ENCODE measurements at places on chromosomes 3 and 15.

DNA sequence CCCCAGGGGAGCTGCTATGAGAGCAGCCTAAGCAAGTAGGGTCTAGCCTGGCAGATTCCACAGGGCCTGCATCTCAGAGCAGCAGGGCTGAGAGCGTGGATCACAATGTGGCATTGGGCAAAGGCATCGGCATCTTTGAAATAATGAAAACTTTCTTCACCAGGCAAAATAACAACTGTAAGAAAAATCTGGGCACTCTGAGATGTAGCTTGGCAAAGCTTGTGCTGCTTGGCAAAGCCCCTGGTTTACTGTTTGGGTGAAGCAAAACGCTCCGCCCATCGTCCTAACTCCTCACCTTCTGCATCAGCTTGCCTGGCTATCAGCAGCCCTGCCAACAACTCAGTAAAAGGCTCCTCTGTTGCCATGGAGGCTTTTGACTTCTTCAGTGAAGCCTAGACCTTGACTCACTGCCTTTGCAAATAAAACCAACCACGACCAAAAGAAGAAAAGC is 212.8 kb upstream of the EIF1B start:
- DNase-seq, result no peak

DNA sequence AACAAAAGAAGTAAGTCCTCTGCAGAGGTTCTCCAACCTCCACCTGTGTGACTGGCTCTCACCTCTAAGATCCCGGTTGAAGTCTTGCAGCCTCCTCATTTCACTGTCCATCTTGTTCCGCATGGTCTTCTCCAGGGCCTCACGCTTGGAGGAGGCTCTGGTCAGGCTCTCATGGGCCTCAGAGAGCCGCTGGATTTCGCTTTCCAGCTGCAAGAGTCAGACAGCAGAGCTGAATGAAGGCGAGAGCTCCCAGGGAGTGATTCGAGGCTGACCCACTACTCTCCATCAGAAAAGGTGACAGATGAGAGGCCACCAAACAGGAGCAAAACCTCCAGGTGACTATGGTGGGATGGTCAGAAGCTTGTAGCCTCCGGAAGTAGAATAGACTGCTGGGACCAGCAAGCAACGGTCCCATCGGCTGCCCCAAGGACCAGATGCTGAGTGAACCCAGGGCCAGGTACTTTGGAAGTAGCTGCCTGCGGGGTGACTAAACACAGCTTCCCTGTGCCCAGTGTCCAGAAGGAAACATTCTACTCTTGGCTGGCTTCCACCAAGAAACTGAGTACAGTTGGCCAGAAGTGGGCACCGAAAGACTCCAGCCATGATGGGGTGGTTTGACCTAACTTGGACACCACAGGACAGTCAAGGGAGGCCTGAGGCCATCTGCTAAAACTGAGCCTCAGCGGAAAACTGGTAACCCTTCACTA is 7.9 kb downstream of the AMOTL2 start:
- no peak for DNase-seq

- no peak for DNase-seq
These were observed 71.4 kb upstream of the HERC1 start for GRCh38 chr15:63905131-63905530.

GRCh38 chr15:73799466-73799865 is 46.3 kb upstream of the INSYN1 start:
- no peak for DNase-seq

DNA sequence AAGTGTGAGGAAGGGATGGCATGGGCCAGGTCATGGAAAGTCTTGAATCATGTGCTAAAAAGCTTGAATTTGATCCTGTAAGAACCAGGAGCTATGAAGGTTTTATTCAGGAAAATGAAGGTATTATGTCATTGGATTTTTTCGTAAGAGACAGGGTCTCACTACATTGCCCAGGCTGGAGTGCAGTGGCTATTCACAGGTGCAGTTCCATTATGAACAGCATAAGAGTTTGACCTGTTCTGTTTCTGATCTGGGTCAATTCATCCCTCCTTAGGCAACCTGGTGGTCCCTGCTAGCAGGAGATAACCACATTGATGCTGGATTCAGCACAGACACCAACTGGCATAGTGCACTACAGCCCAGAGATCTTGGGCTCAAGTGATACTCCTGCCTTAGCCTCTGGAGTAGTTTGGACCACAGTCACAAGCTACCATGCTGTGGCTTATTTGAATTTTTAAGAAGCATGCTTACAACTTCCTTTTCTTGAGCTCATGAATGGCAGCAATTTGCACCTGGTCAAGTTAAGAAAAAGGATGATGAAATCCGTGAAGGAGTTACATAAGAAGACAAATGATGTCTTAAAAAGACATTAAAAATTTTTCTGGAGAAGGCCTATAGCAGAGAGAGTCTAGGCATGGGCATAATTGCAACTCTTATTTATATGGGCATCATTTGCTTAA is 79.1 kb downstream of the CADPS start:
- DNase-seq, result no peak

- DNase-seq, result no peak
These were observed 60.5 kb downstream of the COL6A5 start for GRCh38 chr3:130405956-130406355.

- no peak for DNase-seq
These were observed 27.1 kb upstream of the CNTN4 start for GRCh38 chr3:2071531-2071930.

GRCh38 chr15:49045751-49046219 is 461 bp downstream of the SECISBP2L start:
- DNase-seq, result no peak

DNA sequence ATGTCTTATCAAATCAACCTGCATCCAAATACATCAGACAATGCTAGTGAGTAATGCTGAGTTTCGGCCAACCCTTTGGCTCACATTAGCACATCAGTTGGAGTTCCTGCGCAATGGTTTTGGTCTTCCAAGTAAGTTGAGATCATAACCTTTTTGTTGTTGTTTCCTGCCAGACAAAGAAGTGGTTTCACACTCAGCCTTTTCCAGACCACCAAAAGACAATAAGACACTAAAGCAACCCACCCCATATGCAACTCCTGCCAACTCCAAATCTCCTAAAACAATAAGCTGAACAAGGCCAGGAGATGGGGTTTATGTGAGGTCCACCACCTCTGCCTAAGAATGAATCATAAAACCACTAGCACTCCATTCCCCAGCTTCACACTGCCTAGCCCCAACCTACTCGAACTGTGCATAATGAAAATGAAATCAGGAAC is 177.0 kb downstream of the ERC2 start:
- no peak for DNase-seq

GRCh38 chr15:22974745-22975144 is 5.4 kb downstream of the CYFIP1 start:
- DNase-seq, result no peak

- no peak for DNase-seq
These were observed 55.0 kb downstream of the FEZF2 start for GRCh38 chr3:62318365-62318751.

DNA sequence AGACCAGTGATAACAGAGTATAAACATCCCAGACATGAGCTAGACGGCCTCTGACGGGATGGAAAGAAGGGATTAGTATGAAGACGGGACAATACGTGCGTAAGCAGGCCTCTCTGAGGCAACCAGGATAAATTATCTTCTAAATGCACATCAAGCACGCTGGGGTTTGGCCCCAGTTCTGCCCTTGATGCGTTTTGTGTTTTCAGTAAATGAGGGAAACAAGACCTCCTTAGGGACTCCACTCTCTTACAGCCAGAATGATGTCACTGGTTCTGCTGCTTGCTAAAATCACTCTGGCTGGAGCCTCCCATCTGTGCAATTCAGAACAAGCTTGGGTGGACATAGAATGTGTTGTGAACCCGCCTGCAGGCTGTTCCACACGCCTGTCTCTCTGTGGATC is 156.0 kb upstream of the MCTP2 start:
- no peak for DNase-seq

DNA sequence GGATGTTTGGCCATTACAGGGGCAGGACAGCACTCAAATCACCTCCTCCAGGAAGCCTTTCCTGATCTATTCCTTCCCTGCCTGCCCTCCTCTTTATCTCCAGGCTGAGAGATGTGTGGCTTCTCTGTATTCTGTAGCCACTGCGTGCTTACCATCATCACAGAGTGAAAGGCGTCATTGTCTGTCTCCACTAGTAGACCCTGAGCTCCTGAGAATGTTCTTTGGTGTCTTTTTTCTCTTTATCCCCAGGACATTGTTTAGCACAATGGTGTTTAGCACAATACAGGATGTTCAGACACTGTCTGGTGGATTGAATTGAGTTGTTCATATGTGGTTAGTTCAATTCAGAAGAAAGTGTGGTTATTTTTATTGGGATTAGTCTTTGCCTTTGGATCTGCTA is 26.2 kb upstream of the LARS2 start:
- DNase-seq, result no peak

DNA sequence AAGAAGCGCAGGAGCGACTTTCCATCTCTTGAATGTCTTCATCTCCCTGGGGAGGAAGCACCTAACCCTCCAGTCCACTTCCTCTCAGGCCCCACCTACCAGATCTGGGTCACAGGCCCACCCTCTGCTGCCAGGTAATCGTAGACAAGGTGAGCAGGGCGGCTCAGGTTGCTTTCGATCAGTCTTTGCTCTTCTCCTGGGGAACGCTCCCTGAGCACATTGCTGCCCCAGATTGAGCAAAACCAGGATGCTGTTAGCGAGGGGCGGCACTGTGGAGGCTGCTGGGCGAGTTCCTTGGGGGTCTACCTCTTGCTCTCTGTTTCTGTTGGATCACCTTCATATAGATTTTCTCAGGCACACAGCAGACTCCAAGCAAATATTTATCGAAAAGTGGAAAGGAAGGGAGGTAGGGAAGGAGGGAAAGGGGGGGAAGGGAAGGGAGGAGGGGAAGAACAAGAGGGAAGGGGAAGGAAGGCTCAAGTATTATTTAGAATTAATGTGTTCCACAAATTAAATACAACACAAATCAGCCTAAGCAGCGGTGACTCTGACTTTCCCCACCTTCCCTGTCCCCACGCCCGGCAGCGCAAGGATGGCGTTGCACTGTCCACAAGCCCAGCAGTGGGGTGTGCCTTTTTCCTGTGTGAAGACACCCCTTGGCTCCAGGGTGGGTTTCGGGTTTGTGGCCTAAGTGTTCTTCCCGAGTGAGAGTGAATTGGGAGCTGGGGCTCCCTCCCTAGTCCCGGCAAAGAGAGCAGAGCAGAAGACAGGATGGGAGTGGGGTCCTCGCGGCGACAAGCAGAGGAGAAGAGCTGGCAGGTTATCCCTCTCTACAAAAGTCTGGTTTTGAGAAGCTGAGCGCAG is 6.1 kb upstream of the PCSK6 start:
- no peak for DNase-seq

DNA sequence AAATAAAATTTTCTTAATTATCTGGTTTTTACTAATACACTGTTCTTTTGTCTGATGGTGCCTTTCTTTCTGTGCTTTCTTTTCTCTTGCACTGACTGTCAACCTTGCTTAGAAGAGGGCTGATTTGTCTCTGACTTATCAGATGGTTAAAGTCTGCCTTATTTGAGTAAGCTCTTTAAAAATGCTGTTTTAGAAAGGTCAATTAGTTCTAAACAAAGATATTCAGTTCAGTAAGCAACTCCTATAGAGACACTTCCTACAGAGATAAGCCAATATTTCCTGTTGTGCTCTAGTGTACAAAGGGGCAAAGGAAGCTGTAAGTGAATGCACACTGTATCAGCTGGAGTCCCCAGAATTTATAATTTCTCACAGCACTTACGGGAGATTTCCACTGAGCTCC is 153.4 kb upstream of the TSPAN3 start:
- no peak for DNase-seq

DNA sequence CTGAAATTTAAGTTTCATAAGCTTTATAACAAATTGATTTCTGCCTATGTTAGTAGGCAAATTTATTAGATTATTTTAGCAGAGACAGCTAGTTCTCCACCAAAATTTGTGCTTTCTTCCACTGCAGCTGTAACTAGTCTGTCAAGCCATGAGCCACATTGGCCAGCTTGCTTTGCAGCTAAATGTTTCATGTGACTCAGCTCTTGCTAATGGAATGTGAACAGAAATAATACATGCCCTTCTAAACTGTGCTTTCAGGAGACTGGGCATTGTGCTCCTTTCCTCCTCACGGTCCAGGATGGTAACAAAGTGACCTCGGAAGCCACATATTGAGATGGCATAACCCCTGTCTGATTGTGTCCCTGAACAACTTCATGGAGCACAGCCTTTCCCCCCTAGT is 51.3 kb upstream of the KPNA4 start:
- no peak for DNase-seq

DNA sequence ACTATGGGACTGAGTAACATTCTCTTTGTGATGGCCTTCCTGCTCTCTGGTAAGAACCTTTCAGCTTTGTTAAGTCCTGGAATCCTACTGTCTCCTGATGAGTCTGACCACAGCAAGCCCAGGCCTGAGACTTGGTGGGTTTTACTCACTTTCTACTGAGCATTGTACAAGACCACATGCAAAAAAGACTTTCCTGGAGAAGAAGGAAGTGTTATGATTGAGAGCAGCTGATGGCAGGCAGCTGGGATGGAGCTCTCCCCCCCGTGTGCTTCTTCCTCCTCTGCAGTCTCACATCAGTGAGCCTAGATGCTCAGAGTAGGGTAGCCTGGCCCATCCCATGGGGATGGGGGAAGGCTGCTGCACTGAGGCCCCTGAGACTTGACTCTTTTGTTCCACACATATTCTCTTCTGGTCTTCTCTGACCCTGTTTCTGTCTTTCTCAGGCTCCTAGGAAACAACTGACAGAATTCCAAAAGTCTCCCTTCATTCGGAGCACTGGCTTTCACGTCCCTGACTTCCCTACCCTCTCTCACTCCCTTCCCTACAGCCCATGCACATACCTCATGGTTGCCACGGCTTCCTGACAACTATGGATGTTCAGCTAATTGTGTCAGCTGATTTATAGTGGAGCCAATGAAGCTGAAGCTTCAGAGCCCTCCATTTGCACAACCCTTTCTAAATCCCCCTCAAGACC is 36.6 kb downstream of the CD86 start:
- DNase-seq, result no peak

DNA sequence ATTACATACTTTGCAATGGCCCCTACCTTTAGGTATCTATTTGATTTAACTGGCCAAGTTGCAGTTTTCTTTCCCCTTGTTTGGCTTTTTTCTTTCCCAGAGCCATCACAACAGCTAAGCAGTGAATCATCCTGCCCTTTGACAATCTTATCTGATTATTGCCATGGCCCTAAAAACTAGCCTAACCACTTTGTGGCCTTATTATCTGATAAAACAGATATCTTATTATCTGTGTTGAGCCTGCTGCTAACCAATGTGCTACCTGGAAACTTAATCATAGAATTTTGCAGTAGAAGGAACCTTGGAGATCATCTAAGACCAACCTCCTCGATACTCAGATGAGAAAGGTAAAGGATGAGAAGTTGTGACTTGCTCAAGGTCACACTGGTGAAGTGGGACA is 37.1 kb downstream of the EIF4E3 start:
- DNase-seq, result no peak
